ENCODE measurements at places on chromosomes 3 and 15.

GRCh38 chr3:124014366-124014942 is 22.5 kb upstream of the ROPN1 start:
- DNase-seq = no peak

- DNase-seq = no peak
Measured at GRCh38 chr3:191882289-191882688, 421.3 kb downstream of the PYDC2 start.

- no peak for DNase-seq
Measured at GRCh38 chr3:70684701-70685100, 372.3 kb upstream of the MDFIC2 start.

DNA sequence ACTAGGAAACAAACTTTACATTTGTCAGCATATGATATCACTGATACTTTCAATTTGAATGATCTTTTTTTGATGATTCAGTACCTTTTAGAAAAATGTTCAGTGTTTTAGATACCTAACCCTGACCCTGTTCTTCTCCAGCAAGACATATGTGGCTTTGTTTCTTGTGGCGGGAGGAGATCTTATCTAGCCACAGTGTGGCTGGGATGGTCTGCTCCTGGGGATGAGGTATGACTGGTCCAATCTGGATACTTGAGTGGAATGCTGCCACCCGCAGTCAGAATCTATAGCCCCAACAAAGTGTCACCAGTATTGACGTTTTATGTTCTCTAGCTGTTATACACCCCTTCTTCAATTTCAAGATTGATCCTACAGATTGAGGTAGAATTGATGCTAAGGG is 439.0 kb upstream of the GOLIM4 start:
- DNase-seq = no peak

GRCh38 chr15:42736178-42736792 is 643 bp downstream of the CDAN1 start:
- DNase-seq = peak; percentile 20

DNA sequence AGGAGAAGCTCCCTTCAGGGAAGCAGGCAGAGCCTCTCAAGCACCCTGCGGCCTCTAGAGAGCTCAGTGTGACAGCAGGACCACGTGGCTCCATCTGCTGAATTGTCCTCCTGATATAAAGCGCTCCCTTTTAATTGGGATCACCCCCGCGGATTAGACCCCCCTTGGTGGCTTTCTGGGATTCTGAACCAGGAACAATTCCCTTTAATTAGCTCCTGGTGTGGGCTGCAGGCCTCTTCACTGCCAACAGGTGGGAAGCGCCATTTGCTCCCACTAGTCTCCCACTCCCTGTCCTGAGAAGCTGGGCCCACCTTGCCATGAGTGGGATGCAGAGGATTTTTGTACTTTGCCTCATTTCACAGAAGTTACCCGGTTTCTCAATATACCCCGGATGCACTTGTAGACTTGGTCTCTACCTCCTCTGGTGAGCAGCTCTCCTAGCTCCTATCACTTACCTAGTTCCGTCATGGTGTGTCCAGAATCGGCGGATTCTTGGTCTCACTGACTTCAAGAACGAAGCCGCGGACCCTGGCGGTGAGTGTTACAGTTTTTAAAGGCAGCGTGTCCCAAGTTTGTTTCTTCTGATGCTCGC is 592 bp downstream of the PGPEP1L start:
- DNase-seq = no peak

GRCh38 chr15:88800738-88801137 is 2.5 kb upstream of the ACAN start:
- no peak for DNase-seq

- no peak for DNase-seq
Measured at GRCh38 chr15:41856716-41857115, 18.1 kb downstream of the PLA2G4B start.

GRCh38 chr3:58341376-58341775 is 8.7 kb downstream of the PXK start:
- no peak for DNase-seq

DNA sequence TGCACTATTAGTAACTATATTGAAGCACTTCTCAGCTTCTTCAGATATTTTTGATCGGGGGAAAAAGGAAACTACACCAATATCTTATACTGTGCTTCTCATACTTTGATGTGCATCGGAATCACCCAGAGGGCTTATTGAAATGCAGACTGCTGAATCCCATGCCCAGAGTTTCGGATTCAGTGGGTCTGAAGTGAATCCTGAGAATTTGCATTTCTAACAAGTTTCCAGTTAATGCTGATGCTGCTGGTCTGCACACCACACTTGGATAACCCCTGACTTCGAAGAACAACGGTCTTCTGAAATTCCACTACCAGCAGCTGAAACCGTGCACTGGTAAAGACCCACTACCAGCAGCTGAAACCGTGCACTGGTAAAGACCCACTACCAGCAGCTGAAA is 243.9 kb downstream of the NTRK3 start:
- DNase-seq = no peak

Measured in RPMI8226 (cell line).